ENCODE measurements at places on chromosomes 11 and 22. TPM values are rescaled to one million over a fixed set of nuclear protein-coding genes. Genes with fewer than 3 reads are reported as not detected.

PATZ1 gene
- 70.8 TPM for total RNA-seq

DNA sequence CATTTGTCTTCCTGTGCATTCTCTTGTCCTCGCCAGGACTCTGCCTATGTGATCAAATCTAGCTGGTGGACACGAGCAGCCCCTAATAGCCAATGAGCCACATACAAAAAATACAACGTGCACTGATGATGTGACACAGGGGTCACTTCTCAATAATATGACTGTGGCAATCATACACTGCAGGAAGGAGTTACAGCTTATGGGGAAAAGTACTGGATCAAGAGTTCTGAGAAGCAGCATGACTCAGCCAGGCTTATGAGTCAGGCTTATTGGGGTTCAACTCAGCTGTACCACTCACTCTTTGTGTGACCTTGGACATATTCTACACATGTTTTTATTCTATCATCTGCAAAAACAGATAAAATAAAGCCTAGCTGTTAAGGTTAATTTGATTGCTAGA is 889.4 kb upstream of the TENM4 start:
- H3K4me1 ChIP-seq = no peaks in the 10 kb centered on the region
- DNase-seq = no peak
- H3K27ac ChIP-seq = no peak overlapping the region
- no peak overlapping the region for H3K4me3 ChIP-seq

DNA sequence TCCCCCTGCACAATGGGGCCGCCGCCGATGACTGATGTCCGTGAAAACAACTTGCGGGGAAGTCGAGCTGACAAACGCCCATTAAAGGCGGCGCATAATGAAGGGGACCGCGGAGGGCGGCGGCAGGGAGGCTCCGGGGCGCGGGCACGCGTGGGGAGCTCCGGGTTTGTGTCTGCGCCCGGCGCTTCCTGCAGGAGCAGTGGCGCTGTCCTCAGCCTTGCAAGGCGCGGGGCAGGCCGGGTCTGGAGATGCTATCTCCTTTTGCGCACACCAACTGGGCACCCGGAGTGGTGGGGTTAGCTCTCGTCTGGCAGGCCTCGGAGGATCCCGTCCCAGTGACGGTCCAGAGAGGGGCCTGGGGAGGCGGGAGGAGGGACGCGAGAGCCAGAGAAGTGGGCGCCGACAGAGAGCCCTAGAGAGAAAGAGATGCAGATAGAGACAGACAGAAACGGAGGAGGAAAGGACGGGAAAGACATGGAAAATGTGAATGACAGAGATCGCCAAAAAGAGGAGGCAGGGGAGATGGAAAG is 390 bp upstream of the FGF3 start:
- no peaks in the 10 kb centered on the region for H3K36me3 ChIP-seq
- H3K4me3 ChIP-seq = no peak overlapping the region
- no peak for DNase-seq
- H3K27ac ChIP-seq = no peak overlapping the region
- H3K4me1 ChIP-seq = peaks cover 13% of the 10 kb centered on the region
- peaks cover 75% of the 10 kb centered on the region for H3K27me3 ChIP-seq

DNA sequence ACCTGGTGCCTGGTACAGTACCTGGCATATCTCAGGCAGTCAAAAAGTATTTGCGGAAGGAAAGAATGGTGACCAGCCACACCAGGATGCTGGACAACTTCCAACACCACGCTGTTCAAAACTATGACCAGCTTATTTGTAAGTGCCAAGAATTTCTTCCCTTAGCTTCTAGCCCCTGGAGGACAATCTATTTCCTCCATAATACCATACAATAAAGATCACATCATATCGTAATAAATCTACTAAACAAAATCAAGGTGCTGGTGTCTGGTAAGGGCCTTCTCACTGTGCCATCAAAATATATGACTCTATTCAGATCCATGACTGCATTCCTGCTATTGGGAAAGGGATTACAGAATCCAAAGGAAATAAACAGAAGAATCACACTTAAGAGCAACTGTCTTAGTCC is 51.5 kb downstream of the ALG9 start:
- peaks cover 3% of the 10 kb centered on the region for H3K4me1 ChIP-seq
- no peak for DNase-seq
- H3K27ac ChIP-seq = no peak overlapping the region
- H3K36me3 ChIP-seq = no peaks in the 10 kb centered on the region
- no peak overlapping the region for H3K4me3 ChIP-seq

- H3K27me3 ChIP-seq = no peaks in the 10 kb centered on the region
- H3K36me3 ChIP-seq = no peaks in the 10 kb centered on the region
- 0 out of 2 replicates have a peak, but pooled peaks cover 2% of the 10 kb centered on the region for H3K4me1 ChIP-seq
- DNase-seq = no peak
- H3K27ac ChIP-seq = no peak overlapping the region
Measured at GRCh38 chr11:69495441-69496201, 14.2 kb downstream of the LINC01488 start.

DNA sequence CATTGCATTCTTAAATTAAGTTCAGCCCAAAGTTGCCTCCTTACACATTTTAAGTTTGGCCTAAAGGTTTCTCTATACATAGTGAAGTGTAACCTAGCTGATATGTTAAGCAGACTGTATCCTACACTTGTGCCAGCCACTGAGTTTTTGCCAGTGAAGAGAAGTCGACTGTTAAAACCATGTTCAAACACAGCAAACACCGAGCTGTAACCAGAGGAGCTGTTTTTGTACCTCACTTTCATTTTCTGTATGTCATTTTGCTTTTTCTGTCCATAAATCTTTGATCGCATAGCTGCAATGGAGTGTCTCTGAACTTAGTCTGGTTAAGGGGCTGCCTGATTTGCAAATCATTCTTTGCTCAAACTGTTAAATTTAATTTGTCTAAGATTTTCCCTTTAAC is 403.7 kb downstream of the LUZP2 start:
- H3K4me3 ChIP-seq = no peak overlapping the region
- H3K27me3 ChIP-seq = no peaks in the 10 kb centered on the region
- DNase-seq = no peak
- H3K36me3 ChIP-seq = no peaks in the 10 kb centered on the region
- no peak overlapping the region for H3K27ac ChIP-seq
- no peaks in the 10 kb centered on the region for H3K4me1 ChIP-seq
